ENCODE measurements at places on chromosomes 7 and 10. TPM values are rescaled to one million over a fixed set of nuclear protein-coding genes. Genes with fewer than 3 reads are reported as not detected.

Gene SFRP4
- total RNA-seq, result 0.42 TPM

Gene POP7
- 28.8 TPM for total RNA-seq

Gene SMKR1
- not detected for total RNA-seq

Gene MYH16
- not detected for total RNA-seq

Gene CPXM2
- 12.9 TPM for total RNA-seq

Gene PTCD1
- 7.6 TPM for total RNA-seq

Gene PPP1R3C
- total RNA-seq, result 1.9 TPM

Gene RAMP3
- total RNA-seq, result 7.2 TPM

Gene EBLN1
- total RNA-seq, result not detected

Gene AMZ1
- 0.08 TPM for total RNA-seq

Gene POLL
- 23.3 TPM for total RNA-seq

Gene CAMK2B
- total RNA-seq, result 0.42 TPM

DNA sequence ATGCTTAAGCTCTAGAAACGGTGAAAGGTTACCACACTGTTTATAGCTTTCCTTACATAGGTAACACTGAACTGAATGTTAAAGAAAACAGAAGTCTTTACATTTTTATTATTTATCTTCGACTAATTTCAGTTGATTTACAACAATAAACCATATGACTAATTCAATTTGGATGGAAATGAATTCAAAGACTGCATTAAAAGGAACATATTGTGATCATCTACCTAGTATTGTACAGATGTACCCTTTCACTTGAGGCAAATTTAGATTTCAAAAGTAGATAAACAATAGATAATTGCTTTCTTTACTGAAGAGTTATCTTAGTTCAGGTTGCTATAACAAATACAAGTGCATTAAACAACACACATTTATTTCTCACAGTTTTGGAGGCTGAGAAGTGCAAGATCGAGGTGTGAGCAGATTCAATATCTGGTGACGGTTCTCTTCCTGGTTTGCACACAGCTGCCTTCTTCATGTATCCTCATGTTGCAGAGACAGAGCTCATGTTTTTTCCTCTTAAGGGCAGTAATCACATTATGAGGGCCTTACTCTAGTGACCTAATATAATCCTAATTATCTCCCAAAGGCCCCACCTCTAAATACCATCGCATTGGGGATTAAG is 15.0 kb upstream of the ARMC3 start:
- DNase-seq, result no peak

- no peak for DNase-seq
Measured at GRCh38 chr10:101385866-101386658, 32.1 kb downstream of the BTRC start.

GRCh38 chr7:91892099-91892705 is 11.7 kb upstream of the MTERF1 start:
- no peak for DNase-seq

GRCh38 chr10:80104066-80104926 is 25.8 kb downstream of the TMEM254 start:
- DNase-seq, result no peak

DNA sequence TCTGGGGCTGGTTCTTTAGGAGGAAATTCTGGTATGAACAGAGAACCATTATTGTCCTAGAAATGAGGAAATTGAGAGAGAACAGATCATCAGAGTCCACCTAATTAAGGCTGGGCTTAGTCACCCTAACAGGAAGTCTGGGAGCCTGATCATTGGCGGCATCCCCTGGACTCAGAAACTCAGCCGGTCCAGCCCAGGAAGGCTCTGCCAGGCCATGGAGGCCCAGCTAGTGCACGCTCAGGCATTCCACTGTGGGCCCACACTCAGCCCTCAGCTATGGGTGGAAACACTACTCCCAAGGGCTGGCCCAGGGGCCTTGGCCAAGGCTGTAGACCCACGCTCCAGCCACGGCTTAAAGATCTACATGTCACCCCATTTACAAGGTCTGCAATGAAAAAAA is 109.2 kb downstream of the PTPN20 start:
- no peak for DNase-seq

- DNase-seq, result peak; percentile 44
Measured at GRCh38 chr10:86900955-86901354, 56.5 kb downstream of the MMRN2 start.

DNA sequence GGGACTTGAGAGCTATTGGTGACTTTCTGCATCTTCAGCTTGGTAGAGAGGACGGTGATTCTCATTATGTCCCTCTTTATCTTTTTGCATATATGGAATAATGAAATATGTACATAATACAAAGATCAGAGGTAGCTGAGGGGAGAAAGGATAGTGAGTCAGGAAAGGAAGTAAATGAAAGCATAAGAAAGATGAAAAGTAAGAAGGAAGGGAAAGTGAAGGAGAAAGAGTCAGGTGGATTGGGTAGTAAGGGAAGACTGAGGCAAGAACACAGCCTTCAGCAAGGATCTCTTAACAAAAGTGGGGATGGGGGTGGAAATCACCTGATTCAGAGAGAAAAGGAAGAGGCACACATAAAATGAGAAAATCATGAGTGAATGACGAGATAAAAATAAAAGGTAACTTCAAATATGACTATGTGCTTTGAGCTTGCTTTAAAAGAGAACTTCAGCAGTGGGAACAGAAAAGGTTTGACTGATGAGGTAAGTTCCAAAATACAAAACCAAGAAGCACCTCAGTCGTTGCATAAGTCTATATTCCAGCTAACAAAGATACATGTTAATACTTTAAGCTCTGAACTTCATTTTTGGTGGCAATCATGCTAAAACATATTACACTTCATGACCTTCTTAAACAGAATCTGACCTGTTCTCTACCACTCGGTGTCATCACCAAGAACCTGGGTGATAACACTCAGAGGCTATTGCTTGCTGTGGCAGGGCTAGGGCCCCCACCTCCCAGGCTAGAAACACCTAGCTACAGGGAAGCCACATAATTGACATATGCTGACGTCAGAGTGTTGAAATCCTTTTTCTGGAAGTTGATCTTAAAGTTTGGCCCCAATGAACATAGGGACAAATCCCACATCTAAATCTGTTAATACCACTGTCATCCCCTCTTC is 32.9 kb downstream of the NRCAM start:
- DNase-seq, result no peak

DNA sequence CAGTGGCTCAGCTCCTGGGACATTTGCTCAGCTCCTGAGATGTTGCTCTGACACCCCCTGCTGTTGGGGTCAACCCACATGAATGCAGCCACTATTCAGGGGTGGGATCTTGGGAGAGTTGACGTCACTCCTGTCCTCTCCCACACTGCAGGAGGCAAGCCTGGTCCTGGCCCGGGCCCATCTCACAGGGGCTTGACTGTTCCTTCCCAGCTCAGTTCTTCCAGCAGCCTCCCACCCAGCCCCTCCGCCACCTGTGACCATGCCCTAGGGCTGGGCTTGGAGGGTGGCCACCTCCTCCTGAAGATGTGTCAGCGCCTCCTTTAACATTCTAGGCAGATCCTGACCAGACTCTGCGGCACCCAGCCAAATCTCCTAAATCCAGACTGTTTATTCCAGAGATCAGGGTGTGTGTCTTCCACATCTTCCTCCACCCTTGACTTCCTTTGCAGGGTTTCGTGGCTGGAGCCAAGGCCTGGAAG is 19.1 kb upstream of the OPALIN start:
- no peak for DNase-seq

- no peak for DNase-seq
Measured at GRCh38 chr7:6235029-6235871, 37.2 kb downstream of the CYTH3 start.

GRCh38 chr7:34886856-34887255 is 150.4 kb downstream of the DPY19L1 start:
- no peak for DNase-seq

GRCh38 chr10:50511492-50512213 is 112.1 kb downstream of the SGMS1 start:
- DNase-seq, result no peak

DNA sequence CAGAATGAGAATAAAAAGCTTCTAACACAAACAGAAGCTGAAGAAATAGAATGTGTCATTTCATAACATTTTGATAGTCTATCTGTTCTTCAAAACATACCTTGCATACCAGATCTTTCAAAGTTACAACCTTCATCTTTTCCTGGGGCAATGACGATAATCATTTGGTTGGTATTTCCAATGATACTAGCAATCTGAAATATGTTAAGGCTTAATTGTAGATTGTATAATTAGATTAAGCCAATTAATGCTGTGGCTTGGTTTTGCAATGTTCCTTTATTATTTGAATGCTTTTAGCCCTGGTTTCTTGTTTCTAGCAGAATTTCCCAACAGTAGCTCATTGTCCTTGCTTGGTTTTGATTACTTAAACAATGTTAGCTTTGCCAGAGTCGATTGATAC is 84.6 kb downstream of the CABCOCO1 start:
- no peak for DNase-seq

GRCh38 chr7:157970744-157971143 is 616.9 kb downstream of the PTPRN2 start:
- DNase-seq, result no peak

DNA sequence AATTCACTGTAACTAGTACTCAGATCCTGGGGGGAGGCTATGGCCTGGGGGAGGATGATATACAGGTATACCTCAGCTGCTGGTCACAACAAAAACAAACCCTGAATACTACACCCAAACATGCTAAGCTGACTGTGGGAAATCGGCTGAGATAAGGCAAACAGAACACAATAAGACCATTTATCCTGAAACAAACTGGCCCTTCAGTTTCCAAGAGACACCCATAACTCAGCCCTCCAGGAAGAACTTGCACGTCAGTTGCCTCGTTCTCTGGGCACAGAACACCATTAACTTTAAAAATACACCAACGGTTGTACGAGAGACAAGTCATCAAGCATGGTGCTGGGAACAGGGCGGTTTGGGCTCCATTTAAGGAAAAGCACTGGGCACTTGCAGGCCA is 24.1 kb upstream of the KCNMA1 start:
- no peak for DNase-seq

DNA sequence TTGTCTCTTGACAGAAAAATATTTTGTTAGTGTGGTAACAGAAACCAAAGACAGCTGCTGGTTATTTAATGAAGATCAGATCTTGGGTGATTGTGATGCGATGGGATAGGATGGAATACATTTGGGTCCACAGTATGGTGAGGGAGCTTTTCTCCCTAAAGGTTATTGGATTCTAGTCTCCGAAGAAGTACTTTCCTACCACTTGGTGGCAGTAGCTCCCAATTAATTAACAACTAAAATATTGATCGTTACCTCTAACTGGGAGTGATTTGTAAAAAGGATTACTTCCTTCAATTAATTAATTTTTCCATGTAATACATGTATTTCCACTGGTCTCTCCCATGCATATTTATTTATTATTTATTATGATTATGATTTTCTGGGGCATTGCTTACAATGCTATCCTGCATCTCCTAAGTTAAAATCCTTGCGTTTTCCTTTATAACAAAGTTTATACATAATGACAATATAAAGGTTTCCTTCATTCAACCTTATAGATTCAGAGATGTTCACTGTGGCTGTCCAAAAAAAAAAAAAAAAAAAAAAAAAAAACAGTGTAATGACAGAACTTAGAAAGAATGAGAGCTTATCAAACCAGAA is 25.6 kb downstream of the TMEM196 start:
- DNase-seq, result no peak

GRCh38 chr7:137475966-137476365 is 132.4 kb upstream of the PTN start:
- DNase-seq, result no peak

GRCh38 chr7:54076616-54077015 is 465.6 kb upstream of the VSTM2A start:
- no peak for DNase-seq

DNA sequence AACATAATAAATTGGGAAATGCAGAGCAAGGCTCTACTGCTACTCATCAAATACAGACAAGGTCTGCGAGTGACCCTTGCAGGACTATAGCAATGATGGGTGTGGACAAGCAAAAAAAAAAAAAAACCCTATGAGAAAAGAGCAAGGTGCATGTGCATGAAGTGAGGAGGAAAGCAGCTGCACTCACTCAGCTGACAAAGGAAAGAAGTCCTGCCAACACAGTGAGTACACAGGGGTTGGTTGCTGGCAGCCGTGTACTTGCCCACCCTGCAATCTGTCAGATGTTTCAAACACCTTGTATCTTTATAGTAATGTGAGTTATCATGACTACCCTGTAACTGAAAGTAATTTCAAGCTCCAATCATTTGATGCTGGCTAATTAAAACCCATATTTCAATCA is 20.5 kb downstream of the CHCHD3 start:
- DNase-seq, result no peak

DNA sequence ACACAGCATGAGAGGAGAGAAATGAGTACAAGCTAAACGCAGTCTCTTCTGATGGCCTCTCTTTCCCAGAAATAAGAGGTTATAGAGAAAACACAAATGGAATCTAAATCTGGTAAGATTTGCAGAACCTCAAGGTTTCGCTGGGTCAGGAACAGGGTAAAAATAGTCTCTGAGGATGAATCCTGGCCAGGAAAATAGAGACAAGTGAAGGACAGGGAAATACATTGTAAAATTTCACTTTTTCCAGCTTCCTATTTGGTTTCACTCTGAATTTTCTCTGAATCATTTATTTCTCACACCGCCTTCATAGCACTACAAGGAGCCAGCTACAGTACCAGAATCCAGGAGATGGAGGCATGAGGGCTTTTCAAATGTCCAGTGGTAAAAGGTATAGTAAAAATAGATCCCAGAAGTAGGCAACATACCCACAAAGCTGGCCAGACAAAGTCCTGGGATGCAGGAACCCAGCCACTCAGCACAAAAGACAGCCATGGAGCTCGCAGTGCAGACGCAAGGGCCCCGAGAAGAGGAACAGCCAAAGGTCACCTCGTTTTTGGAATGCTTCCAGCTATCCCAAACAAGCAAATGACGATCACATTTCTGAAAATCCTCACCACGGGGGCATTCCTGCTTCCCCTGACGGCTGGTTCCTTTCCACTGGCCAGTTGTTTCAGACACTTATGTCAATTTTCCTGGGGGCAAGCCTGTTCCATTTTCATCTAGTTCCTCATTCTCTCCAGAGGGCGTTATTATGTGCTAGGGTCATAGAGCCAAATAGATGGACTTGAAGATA is 21.5 kb upstream of the IKZF1 start:
- DNase-seq, result no peak

All from colonic mucosa (tissue), 4 donors.